ENCODE measurements at places on chromosomes 5 and 9.

DNA sequence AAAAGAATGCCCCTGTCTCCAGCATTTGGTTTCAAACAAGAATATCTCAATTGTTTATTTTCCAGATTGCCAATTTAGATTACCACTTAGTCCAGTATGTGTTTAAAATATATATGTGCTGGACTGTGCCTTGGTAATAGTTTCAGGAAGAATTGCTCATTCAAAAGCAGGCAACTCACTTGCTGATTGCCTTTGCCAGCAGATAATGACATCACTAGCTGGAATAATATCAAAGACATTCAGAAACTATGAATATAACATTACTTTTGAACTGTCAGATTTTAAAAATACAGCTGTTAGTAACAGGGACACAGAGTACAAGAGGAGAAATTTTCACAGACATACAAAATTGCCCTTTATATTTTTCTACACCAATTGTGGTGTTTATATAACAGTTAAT, 96.0 kb upstream of the ITGA2 start:
- DNase-seq, result no peak

- no peak for DNase-seq
These were observed 29.5 kb downstream of the TPPP start for GRCh38 chr5:663436-664342.

- no peak for DNase-seq
These were observed at the start of gene SLIT3 for GRCh38 chr5:169300468-169301385. Gene SLIT3 (minus strand): TSS chr5:169301139. CDS start chr5:169300709, 430 bp downstream.

- DNase-seq, result no peak
These were observed 81.4 kb upstream of the COL5A1 start for GRCh38 chr9:134560206-134560605.

- no peak for DNase-seq
These were observed 34.8 kb downstream of the TNFSF8 start for GRCh38 chr9:114895521-114895991.

DNA sequence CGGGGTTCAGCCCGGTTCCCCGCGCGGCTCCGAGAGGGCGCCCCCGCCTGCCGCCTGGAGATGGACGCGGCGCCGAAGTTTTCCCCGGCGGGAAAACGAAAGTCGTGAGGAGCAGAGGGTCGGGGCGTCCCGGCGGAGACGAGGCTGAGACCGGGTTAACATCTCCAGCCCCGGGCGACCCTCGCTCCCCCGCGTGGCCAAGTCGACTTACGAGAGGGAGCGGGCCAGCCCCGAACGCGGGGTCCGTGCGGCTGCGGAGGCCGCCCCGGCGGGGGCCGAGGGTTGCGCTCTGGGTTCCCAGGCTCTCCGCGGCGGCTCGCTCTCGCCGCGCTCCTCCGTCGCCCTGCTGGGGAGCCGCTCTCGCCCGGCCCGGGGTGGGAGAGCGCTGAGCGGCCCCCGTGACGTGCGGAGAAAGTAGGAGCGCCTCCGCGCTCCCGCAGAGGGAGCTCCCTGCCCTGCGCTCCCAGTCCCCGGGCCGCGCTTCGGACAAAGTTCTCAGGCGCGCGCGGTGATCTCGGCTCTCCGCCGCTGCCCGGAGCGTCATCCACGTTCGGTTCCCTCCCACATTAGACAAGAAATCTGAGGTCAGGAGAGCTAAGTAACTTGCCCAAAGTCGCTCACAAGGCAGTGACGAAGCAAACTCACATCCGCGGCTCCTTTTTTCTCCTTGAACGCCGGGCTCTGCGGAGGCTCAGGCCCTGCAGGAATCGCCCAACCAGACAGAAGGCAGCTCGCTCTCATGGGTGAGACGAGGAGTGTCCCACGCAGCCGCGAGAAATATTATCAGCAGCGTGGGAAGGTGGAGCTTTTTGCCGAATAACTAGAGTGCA, 1.2 kb upstream of the GCNT4 start:
- DNase-seq, result no peak

All from stimulated activated CD4-positive, alpha-beta T cell treated with anti-CD3 and anti-CD28 coated beads, Interleukin-1b, Interleukin-23, amount 100 ng/mL, for 24 hours (primary cell).